ENCODE measurements at places on chromosomes 12 and 14. TPM values are rescaled to one million over a fixed set of nuclear protein-coding genes. Genes with fewer than 3 reads are reported as not detected.

DNA sequence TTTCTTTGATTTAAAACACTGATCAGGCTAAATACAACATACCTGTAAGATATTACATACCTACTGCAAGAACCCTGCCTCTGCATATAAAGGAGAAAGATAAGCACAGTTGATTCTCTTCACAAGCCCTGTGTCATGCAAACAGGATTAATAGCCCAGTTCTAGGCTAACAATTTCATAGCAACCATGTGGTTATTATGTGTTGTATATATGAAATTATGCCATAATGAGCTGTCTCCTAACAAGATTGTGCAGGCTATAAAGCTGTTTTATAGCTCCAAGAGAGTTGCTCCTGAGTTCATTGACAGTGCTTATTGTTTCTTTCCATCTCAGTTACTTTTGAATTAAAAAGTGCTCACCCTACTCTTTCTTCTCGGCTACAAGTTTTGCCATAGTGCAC is 609.3 kb downstream of the DIO2 start:
- DNase-seq, result no peak

- no peak for DNase-seq
These were observed 553 bp upstream of the DAZAP2 start for GRCh38 chr12:51238037-51238509.

DNA sequence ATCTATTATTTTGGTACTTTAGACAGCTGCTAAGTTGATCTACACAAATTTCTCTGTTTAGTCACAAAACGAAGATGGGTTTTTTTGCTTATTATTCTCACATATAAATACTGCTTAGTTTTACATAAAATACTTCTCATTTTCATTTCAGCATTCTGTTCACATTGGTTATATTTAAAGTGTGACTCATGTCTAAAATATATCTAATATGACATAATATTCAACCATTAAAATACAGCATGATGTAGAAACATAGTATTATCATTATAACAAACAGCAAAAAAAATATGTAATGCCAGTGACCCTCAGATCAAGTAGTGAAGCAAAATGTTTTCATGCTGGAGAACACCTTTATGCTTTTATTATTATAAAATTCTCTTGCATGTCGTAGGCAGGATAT is 63.7 kb downstream of the SH2B3 start:
- no peak for DNase-seq

DNA sequence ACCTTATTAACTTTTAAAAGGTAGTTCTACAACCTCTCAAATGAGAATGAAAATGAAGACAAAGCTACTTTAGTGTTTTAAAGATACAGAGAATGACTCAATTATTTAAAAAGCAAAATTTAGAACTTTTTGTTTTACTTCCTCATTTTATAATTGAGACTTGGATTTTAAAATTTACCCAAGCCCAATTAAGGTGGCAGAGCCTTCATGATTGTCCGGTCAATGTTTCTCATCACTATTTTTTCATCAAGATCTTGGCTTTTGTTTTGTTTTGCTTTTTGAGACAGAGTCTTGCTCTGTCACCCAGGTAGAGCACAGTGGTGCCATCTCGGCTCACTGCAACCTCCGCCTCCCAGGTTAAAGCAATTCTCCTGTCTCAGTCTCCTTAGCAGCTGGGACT is 32.7 kb downstream of the PPP4R3A start:
- DNase-seq, result no peak

DNA sequence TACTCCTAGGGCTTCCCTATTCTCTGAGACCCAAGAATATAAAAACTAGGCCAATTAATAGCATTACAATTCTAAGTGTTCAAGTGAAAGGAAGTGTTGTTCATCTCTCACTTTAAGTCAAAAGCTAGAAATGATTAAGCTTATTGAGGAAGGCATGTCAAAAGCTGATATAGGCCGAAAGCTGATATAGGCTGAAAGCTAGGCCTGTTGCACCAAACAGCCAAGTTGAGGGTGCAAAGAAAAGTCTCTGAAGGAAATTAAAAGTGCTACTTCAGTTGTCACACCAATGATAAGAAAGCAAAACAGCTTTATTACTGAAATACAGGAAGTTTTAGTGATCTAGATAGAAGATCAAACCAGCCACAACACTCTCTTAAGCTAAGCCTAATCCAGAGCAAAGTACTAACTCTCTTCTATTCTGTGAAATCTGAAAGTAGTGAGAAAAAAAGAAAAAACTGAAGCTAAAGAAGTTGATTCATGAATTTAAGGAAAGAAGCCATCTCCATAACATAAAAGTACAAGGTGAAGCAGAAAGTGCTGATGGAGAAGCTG is 68.9 kb downstream of the SLC6A15 start:
- no peak for DNase-seq

DNA sequence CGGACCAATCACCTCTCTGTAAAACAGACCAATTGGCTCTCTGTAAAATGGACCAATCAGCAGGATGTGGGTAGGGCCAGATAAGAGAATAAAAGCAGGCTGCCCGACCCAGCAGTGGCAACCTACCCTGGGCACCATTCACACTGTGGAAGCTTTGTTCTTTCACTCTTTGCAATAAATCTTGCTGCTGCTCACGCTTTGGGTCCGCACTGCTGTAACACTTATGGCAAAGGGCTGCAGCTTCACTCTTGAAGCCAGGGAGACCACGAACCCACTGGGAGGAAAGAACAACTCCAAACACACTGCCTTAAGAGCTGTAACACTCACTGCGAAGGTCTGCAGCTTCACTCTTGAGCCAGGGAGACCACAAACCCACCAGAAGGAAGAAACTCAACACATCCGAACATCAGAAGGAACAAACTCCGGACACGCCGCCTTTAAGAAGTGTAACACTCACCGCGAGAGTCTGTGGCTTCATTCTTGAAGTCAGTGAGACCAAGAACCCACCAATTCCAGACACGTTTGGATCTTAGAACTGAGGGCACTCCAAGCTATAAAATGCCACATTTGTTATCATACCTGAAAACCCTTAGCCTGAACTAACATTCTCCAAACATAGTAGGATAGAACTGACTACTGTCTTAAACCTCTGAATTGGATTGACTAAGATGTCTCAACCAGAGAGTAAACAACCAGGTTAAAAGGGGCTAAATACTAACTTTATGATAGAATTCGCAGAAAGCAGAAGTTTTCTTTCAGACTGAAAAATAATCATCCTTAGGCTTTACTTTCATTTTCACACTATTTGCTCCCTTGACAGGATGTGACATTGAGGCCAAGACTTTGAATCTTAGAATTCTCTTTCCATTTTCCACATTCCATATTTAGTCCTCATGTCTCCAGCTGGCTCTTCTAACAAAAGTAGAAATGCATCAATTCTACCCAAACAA is 33.6 kb downstream of the CDKL1 start:
- DNase-seq, result no peak

Gene SLC5A8
- not detected for total RNA-seq

Gene PLEKHA5
- total RNA-seq, result 16.7 TPM

Measured in PC-3 (cell line).